Central memory CD4-positive, alpha-beta T cell (primary cell): ENCODE measurements at places on chromosomes 12 and 14.

- no peak for DNase-seq
These were observed 635.7 kb upstream of the FLRT2 start for GRCh38 chr14:84894254-84894653.

DNA sequence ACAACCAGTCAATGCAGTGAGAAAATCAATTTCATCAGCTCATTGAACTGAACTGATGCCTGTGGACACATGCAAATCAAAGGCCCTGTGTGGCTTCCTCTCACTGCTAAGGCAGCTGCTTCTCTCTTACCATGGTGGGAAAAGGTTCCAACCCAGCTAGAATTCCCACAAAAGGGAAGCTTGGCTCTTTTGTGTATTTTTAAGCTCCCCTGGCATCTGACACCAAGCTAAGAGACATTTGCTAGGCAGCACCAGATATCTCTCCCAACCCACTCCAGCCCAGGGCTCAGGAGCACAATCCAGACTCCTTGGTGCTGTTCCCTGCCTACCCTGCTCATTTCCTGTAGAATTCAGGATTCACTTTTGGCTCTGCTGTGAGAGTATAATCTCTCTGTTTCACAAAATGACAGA, 129.6 kb downstream of the GXYLT1 start:
- DNase-seq, result no peak

DNA sequence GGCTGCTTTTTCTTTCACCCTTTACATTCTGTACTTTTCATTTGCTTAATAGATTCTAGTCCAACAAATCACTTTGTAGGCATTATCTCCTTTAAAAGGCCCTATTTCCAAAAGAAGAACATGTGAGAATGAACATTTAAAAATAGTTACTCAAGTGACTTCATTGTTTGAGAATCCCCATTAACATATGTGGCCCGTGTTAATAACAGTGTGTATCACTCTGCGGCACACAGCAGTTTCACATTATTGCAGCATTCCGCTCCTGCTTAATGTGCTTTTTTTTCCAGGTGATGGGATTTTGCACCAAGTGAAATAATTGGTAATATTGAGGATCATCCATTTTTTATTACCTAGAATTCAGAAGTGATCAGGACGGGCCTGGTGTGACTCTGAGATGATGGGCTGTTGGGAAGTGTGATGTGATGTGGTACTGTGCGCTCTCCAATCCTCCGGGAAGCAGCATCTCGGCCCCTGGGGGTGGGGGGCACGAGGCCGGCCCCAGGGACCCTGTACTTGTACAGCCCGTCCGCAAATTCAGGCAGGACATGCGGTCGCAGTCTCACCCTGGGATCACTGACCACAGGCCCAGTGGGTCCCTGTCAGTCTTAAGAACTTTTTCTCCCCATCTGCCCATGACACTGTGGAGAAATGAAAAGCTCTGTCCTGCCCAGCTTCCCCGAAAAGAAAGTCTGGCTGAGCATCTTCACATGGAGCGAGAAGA, 32.9 kb downstream of the SLC15A4 start:
- no peak for DNase-seq

GRCh38 chr12:38736821-38737220, 168.6 kb downstream of the CPNE8 start:
- no peak for DNase-seq
